ENCODE measurements at places on chromosomes 5 and 9. TPM values are rescaled to one million over a fixed set of nuclear protein-coding genes. Genes with fewer than 3 reads are reported as not detected.

DNA sequence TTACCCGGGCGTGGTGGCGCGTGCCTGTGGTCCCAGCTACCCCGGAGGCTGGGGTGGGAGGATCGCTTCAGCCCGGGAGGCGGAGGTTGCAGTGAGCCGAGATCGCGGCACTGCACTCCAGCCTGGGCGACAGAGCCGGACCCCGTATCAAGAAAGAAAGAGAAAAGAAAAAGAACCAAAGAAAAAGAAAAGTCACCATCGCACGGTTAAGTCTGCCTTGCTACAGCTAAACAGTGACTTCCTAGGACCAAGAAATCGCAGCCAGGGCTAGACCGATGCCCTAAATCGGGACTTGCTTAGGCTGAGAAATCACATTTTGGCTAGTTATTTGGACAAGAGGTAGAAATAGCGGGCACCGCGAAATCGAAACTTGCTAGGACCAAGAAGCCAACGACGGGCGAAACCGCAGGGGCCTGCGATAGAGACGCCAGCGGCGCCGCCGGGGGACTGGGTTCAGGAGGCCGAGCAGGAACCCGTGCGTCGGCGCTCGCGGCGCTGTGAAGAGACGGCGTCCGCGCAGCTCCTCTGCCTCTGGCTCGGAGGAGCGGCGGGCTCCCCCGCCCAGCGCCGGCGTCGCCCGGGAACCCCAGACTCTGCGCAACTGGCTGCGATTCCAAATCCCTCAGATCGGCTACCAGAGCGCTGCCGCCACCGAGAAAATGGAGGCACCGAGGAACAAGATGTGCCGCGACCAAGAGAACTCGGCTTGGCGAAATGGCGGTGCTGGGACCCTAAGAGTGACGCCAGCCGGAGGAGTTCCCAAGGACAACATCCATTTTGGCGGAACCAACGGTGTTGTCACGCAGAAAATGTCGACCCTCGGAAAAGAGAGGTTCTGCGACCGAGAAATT is 26.1 kb upstream of the ANXA2R start:
- H3K4me3 ChIP-seq, result peak overlapping the region; percentile 78
- DNase-seq, result peak; percentile 68
- H3K4me1 ChIP-seq, result no peaks in the 10 kb centered on the region
- H3K27ac ChIP-seq, result peak overlapping the region; percentile 97

DNA sequence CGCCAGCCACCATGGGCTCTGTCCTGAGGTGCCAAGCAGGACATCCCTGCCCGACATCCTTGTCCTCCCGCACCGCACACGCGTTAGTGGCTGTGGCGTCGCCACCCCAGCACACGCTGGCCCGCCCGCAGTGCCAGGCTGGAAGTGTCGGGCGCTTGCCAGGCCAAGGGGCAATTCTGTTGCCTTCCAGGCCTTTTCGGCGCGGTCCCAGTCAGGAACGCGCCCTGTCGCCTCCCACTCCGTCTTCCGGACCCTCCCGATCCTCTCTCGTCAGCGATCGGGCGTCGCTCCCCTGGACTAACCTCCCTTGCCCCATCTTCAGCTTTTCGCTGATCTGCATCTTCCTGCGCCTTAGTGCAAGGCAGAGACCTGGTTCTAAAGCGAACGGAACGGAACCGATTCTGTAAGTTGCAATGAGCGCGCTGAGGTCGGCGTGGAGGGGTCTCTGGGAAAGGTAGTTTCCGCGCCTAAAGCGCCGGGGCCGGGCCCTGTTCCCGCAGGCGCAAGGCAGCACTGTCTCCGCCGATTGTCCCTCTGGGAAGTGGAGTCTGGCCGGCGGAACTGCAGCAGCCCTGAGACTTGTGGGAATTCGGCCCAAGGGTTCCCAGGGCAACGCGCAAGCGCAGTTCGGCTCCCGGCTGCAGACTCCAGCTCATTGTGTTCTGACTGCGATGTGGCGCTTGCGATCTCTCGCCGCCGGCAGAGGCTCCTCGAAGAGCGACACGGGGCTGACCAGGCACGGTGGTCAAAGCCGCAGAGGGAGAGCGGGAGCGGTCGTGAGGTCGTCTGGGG is at the start of gene ZNF454:
ZNF454 (plus strand) TSS at position 630 of the 792 bp plus-strand sequence. CDS start 1,594 bp downstream, outside the sequence.
- peak within 1 kb of the TSS; percentile 60 for H3K4me3 ChIP-seq
- DNase-seq, result peak; percentile 93
- no peaks in the 10 kb centered on the region for H3K27me3 ChIP-seq
- H3K4me1 ChIP-seq, result no peaks in the 10 kb centered on the region
- H3K27ac ChIP-seq, result peak within 1 kb of the TSS; percentile 78

- H3K4me3 ChIP-seq, result no peak overlapping the region
- DNase-seq, result no peak
- no peaks in the 10 kb centered on the region for H3K4me1 ChIP-seq
- no peaks in the 10 kb centered on the region for H3K36me3 ChIP-seq
These were observed 669.0 kb downstream of the PRELID2 start for GRCh38 chr5:145166110-145166509.

- H3K4me1 ChIP-seq, result no peaks in the 10 kb centered on the region
- H3K27me3 ChIP-seq, result no peaks in the 10 kb centered on the region
- H3K27ac ChIP-seq, result no peak overlapping the region
- H3K4me3 ChIP-seq, result no peak overlapping the region
- no peak for DNase-seq
These were observed 11.5 kb downstream of the RGS3 start for GRCh38 chr9:113475031-113475430.

GRCh38 chr5:72465066-72465465 is 42.1 kb downstream of the ZNF366 start:
- DNase-seq, result no peak
- no peaks in the 10 kb centered on the region for H3K27me3 ChIP-seq
- no peak overlapping the region for H3K4me3 ChIP-seq
- no peaks in the 10 kb centered on the region for H3K4me1 ChIP-seq
- H3K27ac ChIP-seq, result peak overlapping the region; percentile 44

DNA sequence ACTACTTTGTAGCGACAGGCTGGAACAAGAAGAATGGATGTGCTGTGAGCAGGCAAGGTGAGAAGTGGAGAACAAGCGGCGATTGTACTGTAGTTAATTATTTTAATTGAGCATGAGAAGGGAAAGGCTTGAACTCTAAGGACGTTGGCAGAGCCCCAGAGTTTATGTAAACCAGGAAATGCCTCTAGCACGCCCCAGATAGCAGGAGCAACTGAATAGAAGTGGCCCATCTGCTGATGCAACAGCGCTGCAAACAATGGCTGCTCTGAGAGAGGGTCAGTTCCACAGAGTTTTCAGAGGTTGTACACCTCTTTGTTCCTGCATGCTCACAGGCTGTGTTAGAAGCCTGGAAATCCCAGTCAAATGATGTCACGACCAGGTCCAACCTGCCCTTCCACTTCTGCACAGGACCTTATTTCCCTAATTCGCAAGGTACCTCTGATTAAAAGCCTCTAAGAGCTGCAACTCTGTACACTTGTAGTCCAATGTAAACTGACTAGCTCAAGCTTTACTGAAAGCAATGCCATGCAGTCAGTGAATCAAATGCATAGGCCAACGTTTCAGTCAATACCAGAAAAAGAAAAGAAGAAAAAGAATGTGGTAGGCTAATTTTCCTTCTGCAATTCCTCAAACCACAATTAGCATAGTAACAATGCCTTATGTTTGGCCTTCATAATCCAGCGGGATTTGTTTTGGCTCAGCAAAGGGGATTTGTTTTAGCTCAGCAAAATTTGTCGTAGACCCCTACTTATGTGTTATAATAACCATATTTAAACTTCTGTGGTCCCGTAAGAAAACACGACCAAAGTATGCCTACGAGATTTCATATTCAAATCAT is 119.6 kb upstream of the RETREG1 start:
- no peaks in the 10 kb centered on the region for H3K27me3 ChIP-seq
- H3K36me3 ChIP-seq, result no peaks in the 10 kb centered on the region
- no peak overlapping the region for H3K27ac ChIP-seq
- no peak overlapping the region for H3K4me3 ChIP-seq
- no peak for DNase-seq

DNA sequence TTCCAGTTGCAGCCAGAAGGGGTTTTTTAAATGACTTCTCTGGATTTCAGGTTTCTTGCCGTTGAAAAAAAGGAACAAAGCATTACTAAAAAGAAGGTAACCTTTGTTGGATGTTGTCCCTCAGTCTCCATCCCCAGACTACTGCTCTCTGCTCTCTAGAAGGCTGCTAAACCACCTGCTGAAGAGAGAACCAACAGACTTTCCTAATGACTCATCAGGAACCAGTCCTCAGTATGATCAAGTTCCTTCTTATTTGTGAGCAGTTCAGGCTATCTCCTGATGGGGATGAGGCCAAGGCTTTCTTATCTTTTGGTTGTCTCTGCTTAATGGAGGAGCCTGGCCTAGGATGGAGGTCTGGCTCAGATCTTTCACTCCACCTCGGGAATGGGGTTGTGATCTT is 4.1 kb downstream of the KIF4B start:
- H3K4me1 ChIP-seq, result no peaks in the 10 kb centered on the region
- no peak overlapping the region for H3K4me3 ChIP-seq
- H3K27me3 ChIP-seq, result no peaks in the 10 kb centered on the region
- no peaks in the 10 kb centered on the region for H3K36me3 ChIP-seq
- DNase-seq, result no peak
- H3K27ac ChIP-seq, result no peak overlapping the region

- no peaks in the 10 kb centered on the region for H3K36me3 ChIP-seq
- no peak overlapping the region for H3K27ac ChIP-seq
- DNase-seq, result no peak
- no peak overlapping the region for H3K4me3 ChIP-seq
These were observed 75.2 kb downstream of the ELAVL2 start for GRCh38 chr9:23750808-23751207.

- H3K36me3 ChIP-seq, result no peaks in the 10 kb centered on the region
- H3K4me3 ChIP-seq, result no peak overlapping the region
- H3K4me1 ChIP-seq, result no peaks in the 10 kb centered on the region
- no peaks in the 10 kb centered on the region for H3K27me3 ChIP-seq
These were observed 49.5 kb downstream of the AMBP start for GRCh38 chr9:114028646-114029045.

DNA sequence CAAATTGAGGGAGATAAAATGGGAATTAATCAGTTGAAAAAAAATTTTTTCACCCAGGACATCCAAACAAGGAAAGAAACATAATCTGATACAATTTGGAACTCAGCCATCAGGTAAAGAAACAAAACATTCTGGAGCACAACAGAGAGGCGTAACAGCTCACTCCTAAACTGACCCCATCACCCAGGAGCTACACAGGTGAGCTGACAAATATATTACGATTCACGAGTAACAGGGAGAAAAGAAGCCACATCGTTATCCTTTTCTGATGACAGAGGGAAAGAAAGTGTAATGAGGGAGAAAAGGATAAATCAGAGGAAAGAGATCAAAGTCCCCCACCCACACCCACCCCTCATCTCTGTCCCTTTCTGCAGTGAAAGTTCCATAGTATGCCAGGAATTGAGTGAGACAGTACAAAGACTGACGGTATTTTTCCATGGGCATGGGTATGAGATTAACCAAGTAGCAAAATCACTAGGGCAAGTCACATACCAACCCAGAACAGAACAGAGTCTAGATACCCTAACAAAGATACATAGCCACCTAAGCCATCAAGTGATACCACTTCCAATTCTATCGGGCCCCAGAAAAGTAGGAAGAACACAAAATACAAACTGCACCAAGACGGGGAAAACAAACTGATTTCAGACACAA is 45.4 kb downstream of the TMEM245 start:
- H3K27me3 ChIP-seq, result no peaks in the 10 kb centered on the region
- no peaks in the 10 kb centered on the region for H3K36me3 ChIP-seq
- no peak for DNase-seq
- no peak overlapping the region for H3K27ac ChIP-seq

DNA sequence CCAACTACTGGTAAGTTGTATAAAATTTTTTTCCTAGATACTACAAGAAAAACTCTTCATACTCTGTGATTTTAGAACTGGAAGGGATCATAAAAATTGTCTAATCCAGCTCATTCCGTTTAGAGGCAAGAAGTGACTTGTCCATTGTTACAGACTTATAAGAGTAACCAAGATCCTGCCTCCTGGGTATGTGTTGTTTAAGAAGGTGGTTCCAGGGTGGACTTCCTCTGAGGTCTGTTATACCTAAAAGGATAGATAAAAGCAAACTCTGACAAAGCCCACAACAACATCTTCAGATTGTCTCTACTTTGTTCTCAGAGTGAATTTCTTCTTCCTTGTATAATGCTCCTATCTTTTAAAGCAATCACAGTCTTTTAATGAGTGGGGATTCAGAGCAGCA is 24.2 kb downstream of the TGFBR1 start:
- no peak overlapping the region for H3K4me3 ChIP-seq
- H3K4me1 ChIP-seq, result no peaks in the 10 kb centered on the region
- H3K27me3 ChIP-seq, result no peaks in the 10 kb centered on the region
- H3K27ac ChIP-seq, result no peak overlapping the region
- no peaks in the 10 kb centered on the region for H3K36me3 ChIP-seq

DNA sequence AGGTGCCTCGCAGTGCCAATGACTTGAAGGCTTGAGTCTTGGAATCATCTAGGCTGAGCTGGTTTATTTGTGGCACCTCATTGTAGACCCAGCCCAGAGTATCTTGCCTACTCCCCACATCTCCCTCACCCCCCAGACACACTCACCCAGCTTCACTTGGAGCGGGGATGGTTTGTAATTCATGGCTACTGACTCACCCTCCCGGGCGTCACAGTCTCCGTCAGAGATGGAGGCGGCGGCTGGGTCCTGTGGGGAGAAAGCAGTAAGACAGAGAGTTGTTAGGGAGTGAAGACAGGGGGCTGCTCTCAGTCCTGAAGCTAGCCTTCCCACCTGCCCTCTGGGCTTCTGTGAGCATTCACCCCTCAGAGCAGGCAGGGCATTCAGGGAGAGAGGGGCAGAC is 29.0 kb upstream of the MYORG start:
- no peaks in the 10 kb centered on the region for H3K27me3 ChIP-seq
- no peaks in the 10 kb centered on the region for H3K36me3 ChIP-seq
- DNase-seq, result no peak
- H3K4me3 ChIP-seq, result no peak overlapping the region

Gene CARTPT
- not detected for total RNA-seq

Gene EFNA5
- total RNA-seq, result 1.9 TPM

Gene HSPB3
- not detected for total RNA-seq

Gene HDAC3
- 68.0 TPM for total RNA-seq

Gene CDO1
- 1.2 TPM for total RNA-seq

Gene RNF183
- 0.82 TPM for total RNA-seq

Gene IL9
- not detected for total RNA-seq

Gene DOCK8
- 9.2 TPM for total RNA-seq

Gene FOXD4L4
- total RNA-seq, result not detected

Gene BAAT
- total RNA-seq, result not detected

Data from uterus (tissue), 4 donors.